ENCODE measurements at places on chromosomes 16 and 17.

DNA sequence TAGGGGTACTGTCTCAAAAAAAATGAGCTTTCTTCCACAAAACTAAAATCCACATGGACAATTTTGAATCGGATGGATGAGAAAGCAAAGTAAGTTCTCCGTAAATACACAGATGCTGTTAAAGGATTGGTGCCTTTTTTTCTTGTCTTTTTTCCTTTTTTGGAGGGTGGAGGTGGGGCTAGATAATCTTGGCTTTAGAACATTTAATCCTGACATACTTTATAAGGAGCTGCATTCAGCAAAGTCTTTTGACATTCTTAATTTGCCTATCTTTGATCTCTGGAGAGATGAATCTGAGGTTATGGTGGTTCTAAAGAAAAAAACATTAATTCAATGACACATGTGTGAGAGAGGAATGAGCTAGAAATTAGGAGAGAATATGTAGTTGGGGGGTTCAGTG, 312.3 kb upstream of the KCNJ16 start:
- H3K27me3 ChIP-seq = no peaks in the 10 kb centered on the region
- no peaks in the 10 kb centered on the region for H3K36me3 ChIP-seq
- DNase-seq = no peak
- H3K27ac ChIP-seq = peak overlapping the region; percentile 30
- H3K4me3 ChIP-seq = no peak overlapping the region

DNA sequence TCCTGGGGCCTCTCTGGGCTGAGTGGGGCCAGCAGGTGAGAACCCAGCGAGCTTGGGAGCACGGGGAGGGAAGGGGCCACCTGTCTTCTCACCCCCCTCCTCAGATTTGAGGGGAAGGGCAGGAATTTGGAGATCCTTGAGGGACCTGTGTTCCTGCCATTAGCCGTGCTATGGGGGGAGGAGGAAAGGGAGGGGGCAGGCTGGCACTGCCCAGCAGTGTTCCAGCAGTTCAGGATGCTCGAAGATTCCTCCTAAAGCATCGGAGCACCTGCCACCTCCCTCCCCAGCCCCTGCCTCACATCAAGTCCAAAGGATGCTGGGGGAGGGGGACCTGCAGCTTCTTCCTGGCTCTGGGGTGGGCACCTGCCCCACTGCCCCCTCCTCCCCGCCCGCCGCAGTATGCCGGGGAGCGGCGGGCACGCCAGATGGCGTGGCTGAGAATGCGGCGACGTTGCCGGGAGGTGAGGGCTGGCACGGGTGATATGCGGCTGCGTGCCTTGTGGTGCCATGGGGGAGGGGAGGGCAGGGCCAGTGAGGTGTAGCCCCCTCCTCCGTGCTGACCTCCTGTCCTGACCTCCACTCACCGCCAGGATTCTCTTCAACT, 4.7 kb upstream of the NEUROD2 start:
- peaks cover 14% of the 10 kb centered on the region for H3K4me1 ChIP-seq
- no peak overlapping the region for H3K4me3 ChIP-seq
- no peak for DNase-seq
- H3K27me3 ChIP-seq = peaks cover 9% of the 10 kb centered on the region
- no peak overlapping the region for H3K27ac ChIP-seq
- H3K36me3 ChIP-seq = no peaks in the 10 kb centered on the region

- DNase-seq = no peak
- no peaks in the 10 kb centered on the region for H3K4me1 ChIP-seq
- H3K27me3 ChIP-seq = no peaks in the 10 kb centered on the region
- H3K36me3 ChIP-seq = peaks cover 36% of the 10 kb centered on the region
Measured at GRCh38 chr16:28984619-28985135, at the start of gene LAT. LAT (plus strand) TSS chr16:28985052; CDS start chr16:28985418, 366 bp downstream.

- H3K27me3 ChIP-seq = no peaks in the 10 kb centered on the region
Measured at GRCh38 chr17:34024806-34025551, 230.1 kb upstream of the CCL2 start.

- no peaks in the 10 kb centered on the region for H3K36me3 ChIP-seq
- H3K27me3 ChIP-seq = no peaks in the 10 kb centered on the region
- DNase-seq = no peak
- H3K4me3 ChIP-seq = no peak overlapping the region
- no peaks in the 10 kb centered on the region for H3K4me1 ChIP-seq
Measured at GRCh38 chr17:59421722-59422121, 90.3 kb downstream of the YPEL2 start.

DNA sequence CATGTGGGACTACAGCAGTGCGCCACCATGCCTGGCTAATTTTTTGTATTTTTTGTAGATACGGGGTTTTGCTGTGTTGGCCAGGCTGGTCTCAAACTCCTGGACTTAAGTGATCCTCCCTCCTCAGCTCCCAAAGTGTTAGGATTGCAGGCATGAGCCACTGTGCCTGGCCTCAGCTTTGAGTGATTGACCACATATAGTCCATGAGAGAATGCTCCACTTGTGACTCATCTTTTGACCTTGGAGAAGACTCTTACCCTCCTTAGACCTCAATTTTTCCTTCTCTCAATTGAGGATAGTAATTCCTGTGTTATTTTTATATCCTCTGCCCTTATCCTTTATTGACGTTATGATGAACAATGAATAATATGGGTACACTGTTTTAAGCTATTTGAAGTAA, 30.9 kb upstream of the DUSP14 start:
- no peak overlapping the region for H3K27ac ChIP-seq
- no peak for DNase-seq
- H3K36me3 ChIP-seq = peaks cover 49% of the 10 kb centered on the region
- H3K4me3 ChIP-seq = no peak overlapping the region
- H3K4me1 ChIP-seq = peaks cover 9% of the 10 kb centered on the region

DNA sequence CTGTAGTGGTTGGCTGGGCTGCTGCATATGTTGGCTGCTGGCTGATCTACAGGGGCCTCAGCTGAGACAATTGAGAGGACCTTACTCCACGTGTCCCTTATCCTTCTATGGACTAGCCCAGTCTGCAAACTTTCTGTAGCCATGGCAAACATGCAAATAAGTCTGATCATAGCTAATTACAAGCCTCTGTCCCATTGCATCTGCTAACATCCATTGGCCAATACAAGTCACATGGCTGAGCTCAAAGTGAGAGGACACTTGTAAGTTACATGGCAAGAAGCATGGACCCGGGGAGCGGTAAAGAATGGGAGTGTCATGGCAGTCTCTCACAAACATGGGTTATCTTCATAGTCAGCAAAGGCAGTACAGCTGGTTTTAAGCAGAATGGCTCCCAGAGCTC, 11.6 kb upstream of the IL4R start:
- H3K27ac ChIP-seq = no peak overlapping the region
- no peak overlapping the region for H3K4me3 ChIP-seq
- no peaks in the 10 kb centered on the region for H3K36me3 ChIP-seq
- no peaks in the 10 kb centered on the region for H3K27me3 ChIP-seq
- DNase-seq = no peak
- peaks cover 12% of the 10 kb centered on the region for H3K4me1 ChIP-seq

DNA sequence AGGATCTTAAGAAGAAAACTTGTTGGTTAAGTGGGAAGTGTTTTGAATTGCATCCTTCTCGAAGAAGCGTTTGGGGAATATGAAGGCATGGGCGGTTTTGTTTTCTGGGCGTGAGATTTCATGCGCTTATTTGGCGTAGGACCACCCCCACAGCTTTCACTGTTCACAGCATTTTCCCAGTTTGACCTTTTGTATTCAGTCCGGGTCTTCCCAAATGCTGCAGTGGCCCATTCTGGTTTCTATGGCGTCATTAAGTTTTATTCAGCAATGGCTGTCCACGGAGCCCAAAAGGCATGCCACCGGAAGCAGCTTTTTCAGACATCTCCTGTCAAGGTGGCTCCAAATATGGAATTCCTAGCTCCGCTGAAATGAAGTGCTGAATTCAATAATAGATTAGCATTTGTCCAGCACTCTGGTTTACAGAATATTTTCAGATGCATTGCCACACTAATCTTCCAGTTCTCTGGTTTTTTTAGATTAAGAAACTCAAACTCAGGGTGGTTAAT, 90.6 kb upstream of the FBXO47 start:
- no peak for DNase-seq
- H3K4me1 ChIP-seq = peaks cover 23% of the 10 kb centered on the region
- peak overlapping the region; percentile 77 for H3K27ac ChIP-seq
- no peaks in the 10 kb centered on the region for H3K36me3 ChIP-seq
- H3K27me3 ChIP-seq = no peaks in the 10 kb centered on the region

- peaks cover 57% of the 10 kb centered on the region for H3K4me1 ChIP-seq
- peak overlapping the region; percentile 81 for H3K27ac ChIP-seq
- peak overlapping the region; percentile 65 for H3K4me3 ChIP-seq
- H3K36me3 ChIP-seq = no peaks in the 10 kb centered on the region
- no peak for DNase-seq
Measured at GRCh38 chr17:29615492-29616299, 7.0 kb downstream of the CORO6 start.

DNA sequence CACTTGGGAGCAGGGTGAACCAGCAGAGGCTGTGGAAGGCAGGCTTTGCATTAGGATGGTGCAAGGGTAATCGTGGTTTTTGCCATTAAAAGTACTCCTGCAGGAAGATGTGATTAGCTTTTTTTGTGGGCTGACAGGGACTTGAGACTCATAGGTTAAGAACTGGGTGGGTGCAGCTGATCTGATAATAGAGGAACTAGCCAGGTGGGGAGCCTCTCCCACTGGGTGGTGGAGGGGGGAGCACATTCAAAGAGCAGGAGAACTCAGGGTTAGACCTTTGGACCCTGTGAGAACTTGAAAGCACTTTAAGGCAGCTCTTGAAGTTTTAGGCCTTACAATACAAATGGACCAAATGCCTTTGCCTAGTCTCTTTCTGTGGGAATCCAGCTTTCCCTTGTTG, 32.4 kb downstream of the CCL4 start:
- H3K4me3 ChIP-seq = no peak overlapping the region
- H3K36me3 ChIP-seq = no peaks in the 10 kb centered on the region
- no peak overlapping the region for H3K27ac ChIP-seq
- H3K4me1 ChIP-seq = no peaks in the 10 kb centered on the region
- H3K27me3 ChIP-seq = no peaks in the 10 kb centered on the region

GRCh38 chr17:77417575-77417974, 276.8 kb downstream of the SEC14L1 start:
- no peak for DNase-seq

- no peaks in the 10 kb centered on the region for H3K36me3 ChIP-seq
- no peaks in the 10 kb centered on the region for H3K4me1 ChIP-seq
- no peak overlapping the region for H3K27ac ChIP-seq
- DNase-seq = no peak
- no peaks in the 10 kb centered on the region for H3K27me3 ChIP-seq
Measured at GRCh38 chr17:17552351-17553216, 38.9 kb downstream of the PEMT start.

- H3K4me1 ChIP-seq = no peaks in the 10 kb centered on the region
- DNase-seq = no peak
- peak overlapping the region; percentile 72 for H3K27ac ChIP-seq
- no peaks in the 10 kb centered on the region for H3K36me3 ChIP-seq
- no peaks in the 10 kb centered on the region for H3K27me3 ChIP-seq
- peak overlapping the region; percentile 50 for H3K4me3 ChIP-seq
Measured at GRCh38 chr17:58630883-58631522, 60.8 kb downstream of the TEX14 start.

GRCh38 chr16:49052846-49053245, 228.8 kb downstream of the CBLN1 start:
- no peaks in the 10 kb centered on the region for H3K27me3 ChIP-seq
- DNase-seq = no peak
- no peaks in the 10 kb centered on the region for H3K4me1 ChIP-seq
- no peak overlapping the region for H3K4me3 ChIP-seq
- no peak overlapping the region for H3K27ac ChIP-seq

DNA sequence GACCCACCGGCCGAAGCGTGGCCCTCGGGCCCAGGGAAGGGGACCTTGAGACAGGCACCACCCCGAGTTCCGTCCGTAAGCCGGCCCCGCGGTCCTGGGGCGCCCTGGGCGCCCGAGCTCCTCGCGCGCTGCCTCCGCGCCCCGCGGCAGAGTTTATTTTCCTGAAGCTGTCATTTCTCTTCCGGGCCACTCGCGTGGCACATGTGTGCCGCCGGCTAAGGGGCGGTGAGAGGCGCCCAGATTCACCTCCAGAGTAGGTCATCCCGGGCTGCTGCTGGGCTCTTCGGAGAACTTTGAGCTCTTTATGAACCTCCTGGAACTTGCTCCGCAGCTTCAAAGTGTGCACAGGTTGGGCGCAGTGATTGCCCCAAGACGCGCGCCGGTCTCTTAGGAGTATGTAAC, 489 bp downstream of the ZC3H18 start:
- H3K27ac ChIP-seq = peak overlapping the region; percentile 94
- H3K27me3 ChIP-seq = no peaks in the 10 kb centered on the region
- H3K4me3 ChIP-seq = peak overlapping the region; percentile 87
- DNase-seq = no peak
- no peaks in the 10 kb centered on the region for H3K36me3 ChIP-seq
- peaks cover 21% of the 10 kb centered on the region for H3K4me1 ChIP-seq

GRCh38 chr16:70578035-70578434, 54.4 kb downstream of the SF3B3 start:
- peaks cover 45% of the 10 kb centered on the region for H3K4me1 ChIP-seq
- DNase-seq = no peak
- no peak overlapping the region for H3K27ac ChIP-seq
- no peaks in the 10 kb centered on the region for H3K36me3 ChIP-seq

DNA sequence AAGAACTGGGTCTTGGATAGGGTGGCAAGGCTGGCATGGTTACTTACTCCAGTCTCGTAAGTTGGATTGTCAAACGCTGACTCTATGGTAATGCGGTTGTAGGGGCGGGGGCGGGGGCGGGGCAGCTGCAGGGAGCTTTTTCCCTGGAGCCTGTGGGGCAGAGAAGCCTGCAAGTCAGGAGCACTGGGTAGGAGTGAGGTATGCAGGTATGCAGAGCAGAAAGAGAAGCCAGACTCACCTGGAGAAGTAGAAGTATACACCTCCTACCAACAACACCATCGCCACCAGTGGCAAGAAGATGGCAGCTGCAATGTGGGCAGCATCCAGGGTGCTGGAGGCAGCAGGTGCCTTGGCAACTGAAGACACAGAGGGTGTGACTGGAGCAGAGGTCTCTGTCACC, 4.8 kb upstream of the PHF12 start:
- peaks cover 4% of the 10 kb centered on the region for H3K4me1 ChIP-seq
- no peak overlapping the region for H3K27ac ChIP-seq
- DNase-seq = no peak
- no peaks in the 10 kb centered on the region for H3K27me3 ChIP-seq

- H3K27ac ChIP-seq = no peak overlapping the region
- H3K4me1 ChIP-seq = peaks cover 9% of the 10 kb centered on the region
- no peaks in the 10 kb centered on the region for H3K36me3 ChIP-seq
- no peak for DNase-seq
Measured at GRCh38 chr16:79047337-79047736, 553.2 kb downstream of the MAF start.

DNA sequence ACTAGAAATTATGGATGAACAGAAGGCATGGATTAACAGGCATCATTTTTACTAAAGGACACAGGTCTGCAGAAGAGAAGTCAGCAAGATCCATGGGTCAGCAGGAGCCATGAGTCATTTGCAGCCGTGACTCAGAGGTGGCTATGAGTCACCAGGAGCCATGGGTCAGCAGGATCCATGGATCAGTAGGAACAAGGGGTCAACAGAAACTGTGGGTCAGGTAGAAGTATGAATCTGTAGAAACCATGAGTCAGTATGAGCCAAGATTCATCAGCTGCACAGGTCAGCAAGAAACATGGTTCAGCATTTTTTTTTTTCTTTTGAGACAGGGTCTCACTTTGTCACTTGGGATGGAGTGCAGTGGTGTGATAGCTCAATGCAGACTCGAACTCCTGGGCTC, 58.2 kb upstream of the HS3ST4 start:
- no peak overlapping the region for H3K4me3 ChIP-seq
- no peaks in the 10 kb centered on the region for H3K27me3 ChIP-seq

- no peaks in the 10 kb centered on the region for H3K36me3 ChIP-seq
- H3K27ac ChIP-seq = no peak overlapping the region
- DNase-seq = no peak
- no peak overlapping the region for H3K4me3 ChIP-seq
- H3K27me3 ChIP-seq = no peaks in the 10 kb centered on the region
Measured at GRCh38 chr16:57791195-57791892, 10.9 kb downstream of the KIFC3 start.
